Left kidney (tissue), 8 donors: ENCODE measurements at places on chromosomes 5 and 9.

DNA sequence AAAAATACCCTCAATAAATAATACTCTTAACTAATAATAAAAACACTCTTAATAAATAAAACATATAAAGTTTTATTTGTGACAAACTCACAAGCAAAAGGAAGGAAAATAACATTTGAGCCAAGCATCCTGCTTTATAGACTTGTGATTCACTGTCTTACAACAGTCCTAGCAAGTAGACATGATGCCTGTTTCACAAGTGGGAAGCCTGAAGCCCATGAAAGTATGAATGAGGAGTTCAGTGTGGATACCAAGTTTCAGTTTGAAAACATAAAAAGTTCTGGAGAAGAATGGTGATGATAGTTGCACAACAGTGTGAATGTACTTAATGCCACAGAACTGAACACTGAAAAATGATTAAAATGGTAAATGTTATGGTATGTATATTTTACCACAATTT lies 10.9 kb downstream of the HABP4 start:
- DNase-seq, result no peak

DNA sequence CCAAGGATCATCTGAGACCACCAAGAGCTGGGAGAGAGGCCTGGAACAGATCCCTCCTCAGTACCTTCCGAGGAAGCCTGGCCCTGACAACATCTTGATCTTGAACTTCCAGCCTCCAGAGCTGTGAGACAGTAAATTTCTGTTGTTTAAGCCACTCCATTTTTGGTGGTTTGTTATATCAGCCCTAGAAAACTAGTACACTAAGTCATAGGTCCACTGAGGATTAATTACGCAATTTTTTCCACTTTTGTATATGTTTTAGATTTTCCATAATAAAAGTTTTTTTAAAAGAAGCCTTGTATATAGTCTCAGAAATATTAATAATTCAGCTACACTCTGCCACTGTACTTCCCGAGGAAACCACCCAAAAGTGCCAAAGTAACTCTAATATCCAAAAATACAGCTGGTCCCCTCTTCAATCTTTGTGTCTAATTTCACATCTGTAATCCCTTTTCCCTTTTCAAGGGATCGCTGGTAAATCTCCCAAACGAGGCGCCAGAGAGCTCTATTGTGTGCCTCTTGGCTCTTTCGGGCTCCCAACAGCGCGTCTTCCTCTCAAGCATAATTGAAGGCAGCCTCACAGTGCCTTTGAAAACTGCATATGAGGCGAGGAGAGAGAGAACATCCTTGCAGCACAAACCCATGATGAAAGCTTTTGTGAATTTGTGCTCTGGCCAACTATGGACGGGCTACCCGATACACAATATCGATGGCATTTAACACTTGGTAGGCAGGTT lies 32.7 kb downstream of the PRUNE2 start:
- no peak for DNase-seq

GRCh38 chr5:132183723-132184122 lies 43.9 kb downstream of the P4HA2 start:
- DNase-seq, result no peak

DNA sequence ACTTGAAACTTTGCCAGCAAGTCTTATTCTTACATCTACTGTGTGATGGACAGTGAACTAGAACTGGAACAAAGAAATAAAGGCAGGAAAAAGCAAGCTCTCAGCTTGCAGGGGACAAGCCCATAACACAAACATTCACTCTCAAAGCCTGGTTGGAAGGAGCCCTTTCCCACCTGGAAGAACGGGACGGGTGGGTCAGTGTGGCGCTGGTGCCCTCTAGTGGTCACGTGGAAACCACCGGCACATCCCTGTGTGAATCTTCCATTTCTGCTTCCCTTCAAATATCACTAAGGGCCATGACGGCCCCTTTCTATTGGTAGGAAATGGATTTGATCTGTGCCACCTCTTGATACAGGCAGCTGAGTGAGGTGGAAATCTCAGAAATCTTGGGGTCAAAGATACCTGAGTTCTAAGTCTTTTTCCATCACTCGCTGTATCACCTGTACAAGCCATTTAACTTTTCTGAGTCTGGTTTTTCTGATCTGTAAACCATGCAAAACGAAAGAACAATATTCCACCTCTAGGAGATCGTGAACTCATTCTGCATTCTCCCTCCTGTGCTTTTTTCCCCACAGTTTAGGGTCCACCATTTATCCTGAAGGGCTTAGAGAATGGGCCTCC lies 211.6 kb downstream of the MSX2 start:
- peak; percentile 36 for DNase-seq

- DNase-seq, result no peak
Measured at GRCh38 chr9:115000217-115000639, 69.8 kb upstream of the TNFSF8 start.

- DNase-seq, result no peak
Measured at GRCh38 chr5:56829137-56829908, 14.0 kb downstream of the MAP3K1 start.

DNA sequence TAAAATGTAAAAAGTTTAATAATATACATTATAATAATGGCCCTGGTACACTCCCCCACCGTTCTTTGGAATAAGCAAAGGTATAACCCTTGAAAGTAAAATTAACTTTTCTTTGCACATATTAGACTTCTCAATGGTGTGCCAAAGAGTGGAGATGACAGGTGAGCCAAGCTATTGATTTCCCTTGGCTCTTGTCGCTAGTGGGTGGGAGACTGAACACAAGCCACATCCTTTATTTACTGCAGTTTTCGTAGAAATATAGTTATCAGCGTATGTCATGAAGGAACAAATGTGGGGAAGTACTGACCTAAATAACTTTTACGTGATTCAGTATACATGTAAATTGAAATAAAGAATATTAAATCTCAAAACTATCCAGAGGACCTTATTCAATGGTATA lies 549.3 kb downstream of the RAB3C start:
- no peak for DNase-seq

DNA sequence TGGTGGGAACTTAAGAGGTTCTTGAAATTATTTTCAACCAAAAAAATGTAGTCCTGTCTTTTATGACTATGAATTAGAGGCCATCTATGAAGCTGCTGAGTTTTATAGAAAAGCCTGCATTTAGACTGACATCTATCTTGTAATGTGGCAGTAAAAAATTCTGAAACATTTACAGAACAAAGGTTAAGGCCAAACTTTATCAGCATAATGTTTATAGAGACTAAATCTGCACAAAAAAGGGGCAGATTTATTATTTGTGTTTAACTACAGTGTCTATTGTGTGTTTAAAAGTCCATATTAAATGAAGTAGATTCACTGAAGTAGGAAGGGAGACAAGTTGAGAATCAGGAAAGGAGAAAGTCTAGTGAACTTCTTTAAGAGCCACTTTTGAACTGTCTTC lies 37.3 kb upstream of the ANKRD34B start:
- DNase-seq, result no peak
